Activated T-helper 1 cell treated with Interleukin-2 at 50 U/mL for 16 hours (primary cell): ENCODE measurements at places on chromosomes 13 and 19.

DNA sequence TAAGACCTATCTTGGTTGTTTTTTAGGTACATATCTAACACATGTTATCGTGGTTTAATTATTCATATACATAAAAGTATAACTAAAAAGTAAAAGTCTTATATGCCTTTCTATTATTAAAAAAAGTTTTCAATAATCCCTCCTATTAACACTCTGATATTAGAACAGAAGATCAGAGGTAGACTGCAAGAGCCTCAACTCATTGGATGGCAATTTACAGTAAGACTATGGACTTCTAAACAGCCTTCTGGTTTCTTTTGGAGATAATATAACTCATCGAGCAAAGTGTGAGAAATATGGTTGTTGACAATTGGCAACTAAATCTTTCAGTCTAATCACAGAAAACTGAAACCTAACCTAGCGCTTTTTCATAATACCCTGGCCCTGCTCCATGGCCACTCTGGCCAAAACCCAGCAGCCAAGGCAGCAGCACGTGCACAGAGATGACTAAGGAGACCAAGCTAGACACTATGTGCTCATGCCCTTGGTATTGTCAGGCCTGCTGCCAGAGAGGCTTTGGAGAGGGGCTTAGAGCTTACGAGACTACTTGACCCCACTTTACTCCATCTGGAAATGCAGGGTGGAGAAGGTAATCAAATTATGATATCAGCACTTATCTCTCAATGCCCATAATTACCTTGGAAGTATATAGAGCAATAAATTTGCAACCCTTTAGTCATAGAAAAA lies 40.6 kb upstream of the EEF1AKMT1 start:
- no peak for DNase-seq

DNA sequence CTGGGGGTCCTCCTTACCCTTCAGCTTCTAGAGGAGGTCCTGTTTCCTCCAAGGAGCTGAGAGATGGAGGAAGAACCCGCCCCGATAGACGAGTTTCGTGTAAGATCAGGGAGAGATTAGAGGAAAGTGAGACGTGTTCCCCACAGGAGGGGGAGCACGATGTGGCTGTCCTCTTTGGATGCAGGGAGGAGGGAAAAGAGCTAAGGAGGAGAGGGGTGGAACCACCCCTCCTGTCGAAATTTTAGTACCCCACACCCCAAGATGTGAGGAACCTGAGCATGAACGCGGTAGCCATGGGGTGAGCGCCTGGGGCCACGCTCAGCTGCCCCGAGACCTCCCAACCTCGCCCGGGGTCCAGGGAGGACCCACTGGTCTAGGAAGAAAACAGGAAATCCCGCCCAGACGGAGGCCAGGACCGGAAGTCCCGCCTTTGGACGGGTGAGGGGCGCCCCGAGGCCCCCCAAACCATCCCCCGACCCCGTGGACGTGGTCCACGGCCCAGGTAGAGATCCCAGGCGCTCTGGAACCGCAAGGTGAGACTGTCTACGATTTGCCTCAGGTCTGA lies 1.2 kb downstream of the AKT1S1 start:
- DNase-seq, result peak; percentile 41

GRCh38 chr13:49827891-49828290 lies 35.4 kb upstream of the KPNA3 start:
- DNase-seq, result no peak

GRCh38 chr19:19563348-19563848 lies 25.3 kb downstream of the CILP2 start:
- no peak for DNase-seq

- DNase-seq, result no peak
These were observed 60.5 kb upstream of the TPM4 start for GRCh38 chr19:16015805-16016173.

DNA sequence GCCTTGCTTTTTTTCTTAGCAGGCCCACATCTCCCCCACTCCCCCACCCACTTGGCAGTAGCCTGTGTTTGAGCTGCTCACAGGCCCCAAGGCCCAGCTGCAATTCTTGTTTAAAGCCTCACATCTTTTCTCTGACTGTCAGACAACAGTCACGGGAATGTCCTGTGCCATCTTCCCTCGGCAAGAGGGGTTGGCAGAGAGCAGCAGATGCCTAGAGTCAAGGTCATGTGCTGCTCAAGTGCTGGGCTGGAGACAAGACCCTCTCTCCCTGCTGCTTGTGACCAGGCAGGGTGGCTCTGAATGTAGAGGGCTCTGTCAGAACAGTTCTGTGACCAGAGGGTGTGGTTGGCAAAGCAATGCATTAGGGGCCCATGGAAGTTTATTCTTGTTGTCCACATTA lies 47.4 kb downstream of the BBC3 start:
- no peak for DNase-seq

DNA sequence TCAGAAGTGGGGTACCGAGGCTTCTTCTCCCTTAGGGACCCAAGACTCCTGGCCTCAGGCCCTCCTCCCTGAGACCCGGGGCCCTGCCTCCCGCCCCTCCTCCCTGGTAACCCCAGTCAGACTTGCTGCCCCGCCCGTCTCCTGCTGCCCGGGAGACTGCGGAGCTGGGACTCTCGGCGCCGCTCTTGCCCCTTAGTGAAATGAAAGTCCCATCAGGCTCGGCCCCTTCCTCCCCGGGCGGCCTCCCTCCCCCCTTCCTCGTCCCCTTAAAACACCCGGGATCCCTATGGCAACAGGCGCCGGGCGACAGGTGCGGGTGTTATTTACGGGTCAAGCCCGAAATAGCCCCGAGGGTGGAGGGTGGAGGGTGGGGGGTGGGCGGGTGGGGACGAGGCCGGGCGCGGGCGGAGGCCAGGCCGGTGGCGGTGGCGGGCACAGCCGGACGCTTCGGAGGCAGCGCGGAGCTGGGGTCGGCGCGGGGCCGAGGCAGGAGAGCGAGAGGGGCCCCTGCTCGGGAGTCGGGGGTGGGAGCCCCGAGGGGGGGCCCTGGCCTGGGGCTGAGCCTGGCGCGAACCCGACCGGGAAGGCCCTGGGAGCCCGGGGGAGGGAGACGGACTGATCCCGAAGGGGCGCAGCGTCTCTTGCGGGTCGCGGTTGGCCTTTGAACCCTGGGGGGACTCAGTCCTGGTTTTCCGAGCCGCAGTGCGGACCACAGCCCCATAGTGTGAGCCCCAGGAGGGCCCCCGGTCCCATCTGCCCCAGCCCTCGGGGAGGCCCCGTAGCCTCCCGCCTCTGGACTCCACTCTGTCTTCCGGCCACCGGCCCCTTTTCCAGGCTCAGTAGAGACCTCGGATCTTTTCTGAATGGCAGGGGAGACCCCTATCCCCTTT lies at the start of gene CACNG6:
Gene CACNG6 (plus strand): TSS at position 414 of the 890 bp plus-strand sequence. CDS start 1,241 bp downstream, outside the sequence.
- DNase-seq, result no peak

- DNase-seq, result no peak
These were observed 1599.6 kb downstream of the SLITRK5 start for GRCh38 chr13:89270736-89271135.

GRCh38 chr13:101382701-101383100 lies 33.6 kb downstream of the NALCN start:
- DNase-seq, result no peak

DNA sequence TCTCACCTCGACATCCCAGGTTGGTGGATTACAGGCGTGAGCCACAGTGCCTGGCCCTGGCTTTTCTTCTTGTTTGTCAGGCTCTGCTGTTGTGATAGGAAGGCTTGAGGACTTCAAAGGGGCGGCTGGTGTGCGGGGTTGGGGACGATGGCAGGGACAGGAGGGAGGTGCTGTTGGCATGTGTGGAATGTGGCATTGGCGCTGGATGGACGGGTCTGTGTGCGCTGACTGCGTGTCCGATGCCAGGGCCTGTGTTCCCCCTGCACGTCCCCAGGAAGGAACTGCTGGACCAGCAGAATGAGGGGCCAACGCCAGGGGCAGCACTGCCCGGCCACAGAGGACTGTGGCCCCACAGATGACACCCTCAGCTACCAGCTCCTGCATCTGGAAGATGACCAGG lies 12.7 kb upstream of the PTBP1 start:
- DNase-seq, result no peak

- no peak for DNase-seq
These were observed 44.7 kb downstream of the CACNA1A start for GRCh38 chr19:13461536-13461935.

DNA sequence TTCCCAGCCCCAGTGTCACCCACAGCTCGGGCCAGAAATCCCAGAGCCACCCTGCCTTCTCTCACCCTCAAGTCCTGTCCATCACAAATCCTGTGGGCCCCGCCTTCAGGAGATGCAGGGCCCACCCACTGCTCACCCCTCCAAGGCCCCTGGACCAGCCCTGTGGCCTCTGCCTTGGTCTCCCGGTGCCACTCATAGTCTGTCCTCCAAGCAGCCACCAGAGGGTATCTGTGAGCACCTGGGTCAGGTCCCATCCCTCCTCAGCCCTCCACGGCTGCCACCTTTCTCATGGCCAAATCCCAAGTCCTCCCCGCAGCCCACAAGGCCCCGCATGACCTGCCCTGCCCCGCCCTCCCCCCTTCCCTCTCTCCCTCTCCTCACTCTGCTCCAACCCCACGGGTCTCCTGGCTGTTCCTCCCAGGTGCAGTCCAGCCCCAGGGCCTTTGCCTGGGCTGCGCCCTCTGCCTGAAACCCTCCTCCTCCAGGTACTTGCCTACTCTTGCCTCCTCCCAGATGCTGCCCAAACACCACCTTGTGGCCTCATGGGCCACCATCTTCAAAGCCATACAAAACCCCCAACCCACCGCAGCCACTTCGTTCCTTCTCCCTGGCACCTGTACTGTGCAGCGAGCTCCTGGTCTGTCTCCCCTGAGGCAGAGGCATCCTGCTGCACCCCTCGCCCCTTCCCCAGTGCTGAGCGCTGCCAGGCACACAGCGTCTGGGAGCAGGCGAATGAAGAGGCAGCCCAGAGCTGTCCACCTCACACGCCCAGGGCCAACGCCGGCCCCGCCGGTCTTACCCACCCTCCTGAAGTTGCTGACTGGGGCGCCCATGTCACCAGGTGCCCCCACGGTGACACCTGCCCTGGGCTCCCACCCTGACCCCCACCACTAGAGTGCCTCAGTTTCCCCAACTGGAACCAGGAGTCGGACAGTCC lies 13.2 kb upstream of the UQCR11 start:
- no peak for DNase-seq

DNA sequence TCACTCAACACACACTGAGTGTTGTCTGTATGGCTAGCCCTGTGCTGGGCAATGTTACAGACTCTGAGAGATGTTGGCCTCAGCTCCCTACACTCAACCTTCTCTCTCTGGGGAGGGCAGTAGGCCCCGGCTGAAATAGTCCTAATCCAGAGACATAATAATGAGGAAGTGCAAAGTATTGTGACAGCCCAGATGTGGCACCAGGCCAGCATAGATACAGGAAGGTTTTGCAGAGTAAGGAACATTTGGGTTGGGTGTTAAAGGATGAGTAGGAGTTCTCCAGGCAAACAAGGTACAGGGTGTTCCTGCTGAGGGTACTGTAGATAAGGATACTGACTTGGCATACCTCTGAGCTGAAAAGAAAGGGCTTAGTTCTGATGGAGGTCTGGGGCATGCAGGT lies 2.4 kb downstream of the LIN7B start:
- no peak for DNase-seq

DNA sequence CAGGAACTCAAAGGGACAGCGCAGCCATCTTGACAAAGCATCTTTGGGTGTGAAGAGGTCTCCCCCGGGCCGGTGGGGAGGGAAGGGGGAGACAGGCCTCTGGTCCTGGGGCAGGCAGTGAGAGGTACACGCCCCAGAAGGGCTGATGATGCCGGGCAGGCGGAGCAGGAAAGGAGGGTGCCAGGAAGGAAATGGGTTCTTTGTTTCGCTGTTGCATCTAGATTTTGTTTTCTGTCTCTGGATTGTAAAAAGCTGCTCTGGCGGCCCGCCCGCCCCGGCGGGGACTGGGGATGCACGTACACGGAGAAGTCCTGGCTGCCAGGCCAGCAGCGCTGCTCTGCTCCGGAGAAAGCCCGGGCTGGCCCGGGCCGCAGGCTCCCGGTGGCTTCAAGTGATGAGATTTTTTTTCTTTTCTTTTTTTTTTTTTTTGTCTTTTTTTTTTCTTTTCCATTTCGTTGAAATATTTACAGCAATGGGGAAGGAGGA lies 13.2 kb upstream of the ASF1B start:
- DNase-seq, result peak; percentile 52

- DNase-seq, result no peak
These were observed 1.4 kb downstream of the GPX4 start for GRCh38 chr19:1105008-1105872.

DNA sequence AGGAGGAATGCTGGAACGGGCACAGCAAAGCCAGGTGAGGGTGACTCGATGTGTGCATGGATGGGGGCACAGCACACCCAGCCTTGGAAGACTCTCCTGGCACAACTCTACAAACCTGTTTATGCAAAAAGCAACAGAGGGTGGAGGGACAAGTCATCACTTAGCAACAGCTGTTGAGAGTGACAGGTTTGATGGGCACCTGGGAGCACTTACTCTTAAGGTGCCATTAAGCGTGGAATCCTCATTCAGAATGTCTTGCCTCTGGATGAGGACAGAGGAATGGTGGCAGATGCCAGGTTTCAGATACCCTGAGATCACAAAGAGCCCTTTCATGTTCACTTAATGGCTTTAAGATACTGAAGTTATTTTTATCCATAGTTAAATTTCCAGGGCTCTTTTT lies 97.0 kb downstream of the DCT start:
- no peak for DNase-seq

GRCh38 chr19:48645620-48646000 lies 377 bp downstream of the CA11 start:
- no peak for DNase-seq

DNA sequence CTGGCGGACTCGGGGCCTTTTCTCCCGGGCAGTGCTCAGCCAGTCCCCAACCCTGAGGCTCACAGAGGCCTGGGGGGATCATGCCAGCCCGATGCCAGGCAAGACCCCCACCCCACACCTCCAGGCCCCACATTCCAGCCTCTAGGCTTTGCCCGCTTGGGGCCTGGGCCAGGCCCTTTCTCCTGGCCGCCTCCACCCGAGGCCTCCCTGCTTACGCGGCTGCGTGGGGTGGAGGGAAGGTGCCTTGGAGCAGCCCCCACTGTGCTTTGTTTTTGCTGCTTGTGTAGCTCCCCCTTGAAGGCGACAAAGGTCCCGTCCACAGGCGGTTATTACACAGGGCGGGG lies 38.4 kb downstream of the SMIM24 start:
- DNase-seq, result no peak

DNA sequence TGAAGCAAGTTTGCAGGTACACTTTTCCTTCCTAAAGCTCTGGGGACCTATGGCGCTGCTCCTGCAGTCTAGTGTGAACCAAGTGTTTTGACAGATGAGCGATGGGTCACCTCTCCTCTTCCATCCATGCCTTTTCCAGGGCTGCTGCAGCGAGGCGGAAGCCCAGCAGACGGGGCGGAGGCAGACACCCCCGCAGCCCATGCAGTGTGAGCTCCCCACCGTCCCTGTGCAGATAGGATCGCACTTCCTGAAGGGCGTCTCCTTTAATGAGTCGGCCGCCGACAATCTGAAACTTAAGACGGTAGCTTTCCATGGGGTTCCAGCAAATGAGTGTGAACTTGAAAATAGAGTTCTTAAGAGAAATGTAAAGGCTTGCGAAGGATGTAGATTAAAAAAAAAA lies 37.1 kb upstream of the GPI start:
- DNase-seq, result no peak
